ENCODE measurements at places on chromosomes 11 and 22.

DNA sequence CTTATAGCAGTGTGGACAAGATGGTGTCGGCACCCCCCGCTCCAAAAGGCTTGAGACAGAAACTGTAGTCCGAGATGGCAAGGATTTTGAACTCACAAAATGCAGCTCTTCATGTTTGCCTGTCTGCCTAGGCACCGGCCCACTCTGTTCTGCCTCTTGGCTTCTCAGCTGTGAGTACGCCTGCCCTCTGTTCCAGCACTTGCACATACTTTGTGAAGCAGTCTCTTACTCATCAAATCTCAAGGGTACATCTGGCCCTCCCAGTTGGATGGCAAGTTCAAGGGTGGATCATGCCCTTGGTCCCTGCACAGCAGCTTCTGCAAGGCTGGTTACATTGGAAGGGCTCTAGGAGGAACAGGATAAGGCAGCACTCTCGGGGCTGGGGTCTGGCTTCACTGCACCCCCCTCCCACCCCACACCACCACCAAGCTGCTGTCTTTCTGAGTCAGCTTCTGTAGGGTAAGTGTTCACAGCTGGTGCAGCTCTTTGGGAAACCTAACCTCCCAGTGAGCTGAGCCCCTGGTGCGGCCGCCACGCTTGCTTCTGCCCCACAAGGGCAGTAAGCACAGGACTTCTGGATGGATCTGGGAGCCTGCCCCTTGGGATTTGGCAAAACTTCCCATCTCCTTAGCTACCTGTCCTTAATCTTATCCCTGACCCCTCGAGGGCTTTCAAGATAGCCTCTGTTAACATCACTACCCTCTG is 37.2 kb downstream of the FAM83F start:
- DNase-seq = no peak

DNA sequence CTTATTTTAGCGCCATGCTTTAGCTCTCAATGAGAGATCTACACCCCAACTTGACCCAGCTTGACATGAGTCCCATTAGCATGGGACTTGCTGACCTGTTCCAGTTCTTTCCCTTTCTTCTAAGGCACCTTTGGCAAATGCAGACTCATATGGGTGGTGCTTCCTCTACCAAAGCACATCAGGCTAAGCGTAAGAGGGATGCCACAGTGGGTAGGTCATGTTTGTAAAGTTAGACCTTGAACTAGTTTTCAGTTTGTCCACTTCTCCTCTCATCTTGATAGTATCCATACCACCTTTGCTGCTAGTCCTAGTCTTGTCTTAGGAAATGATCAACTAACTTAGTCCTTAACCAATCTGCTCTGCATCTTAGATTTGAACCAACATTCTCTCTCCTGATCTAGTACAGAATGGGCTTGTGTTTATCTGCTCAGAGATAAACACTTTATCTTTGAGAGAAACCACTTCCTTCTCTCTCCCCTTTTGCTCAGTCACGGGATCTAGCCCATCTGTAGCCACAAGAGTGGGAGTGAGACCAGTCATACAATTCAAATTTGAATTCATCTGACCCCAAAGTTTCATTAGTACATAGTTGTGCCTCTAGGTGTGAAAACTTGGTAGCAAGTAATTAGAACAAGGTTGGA is 72.1 kb upstream of the CD44 start:
- DNase-seq = no peak

- DNase-seq = no peak
Measured at GRCh38 chr11:19220903-19221724, 19.3 kb upstream of the CSRP3 start.

- no peak for DNase-seq
Measured at GRCh38 chr11:13924801-13925327, 37.7 kb upstream of the SPON1 start.

DNA sequence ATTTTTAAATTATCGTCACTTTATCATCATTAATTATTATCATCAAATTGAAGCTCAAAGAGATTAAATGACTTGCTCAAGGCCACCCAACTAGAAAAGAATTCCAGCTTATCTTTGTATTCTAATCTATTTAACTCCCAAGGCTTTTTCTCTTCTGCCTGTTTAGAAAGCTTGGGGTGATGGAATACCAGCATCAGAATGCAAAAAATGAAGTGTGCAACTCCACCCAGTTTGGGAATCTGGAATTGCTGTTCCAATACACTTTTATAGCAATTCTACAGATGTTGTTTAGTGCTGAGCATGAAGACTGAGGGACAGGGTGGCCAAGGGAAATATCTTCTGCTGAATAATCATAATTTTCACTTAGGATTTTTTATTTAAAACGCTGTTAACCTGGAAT is 97.2 kb upstream of the FIBIN start:
- DNase-seq = no peak

DNA sequence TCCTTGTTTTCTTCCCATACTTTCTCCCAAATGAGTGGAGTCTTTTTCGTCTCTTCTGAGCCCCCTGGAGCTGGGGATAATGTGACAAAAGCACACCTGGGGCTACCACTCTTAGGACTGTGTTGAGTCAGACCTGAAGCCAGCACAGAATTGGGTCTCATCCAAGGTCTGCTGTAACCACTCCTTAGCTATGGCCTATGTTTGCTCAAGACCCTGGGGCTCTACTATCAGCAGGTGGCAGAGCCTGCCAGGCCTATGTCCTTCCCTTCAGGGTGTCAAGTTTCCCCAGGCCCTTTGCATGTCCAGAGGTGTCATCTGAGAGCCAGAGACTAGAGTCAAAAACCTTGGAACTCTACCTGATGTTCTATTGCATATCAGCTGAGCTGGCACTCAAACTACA is 335.7 kb downstream of the DDX10 start:
- DNase-seq = no peak

- DNase-seq = no peak
Measured at GRCh38 chr11:18245396-18245795, 3.1 kb downstream of the SAA2 start.

- no peak for DNase-seq
Measured at GRCh38 chr11:78831571-78831970, 256.9 kb upstream of the NARS2 start.

DNA sequence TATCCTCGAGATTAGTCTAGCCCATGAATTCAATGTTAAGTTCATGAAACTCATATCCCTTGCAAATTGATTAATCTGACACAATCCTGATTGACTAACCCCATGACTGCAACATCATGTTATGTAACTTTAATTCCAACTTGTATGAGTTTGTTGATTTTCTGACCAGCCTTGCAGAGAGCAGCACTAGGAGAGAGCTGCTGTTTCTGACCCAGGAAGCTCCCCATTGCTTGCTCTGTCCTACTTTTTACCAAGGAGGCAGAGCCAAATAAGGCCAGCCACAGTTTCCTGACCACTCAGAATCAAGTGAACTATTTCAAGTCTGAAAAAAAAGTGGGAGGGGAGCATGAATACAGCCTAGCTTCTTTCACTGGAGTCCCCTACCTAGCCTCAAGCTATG is 13.2 kb downstream of the MPZL3 start:
- DNase-seq = no peak

- DNase-seq = no peak
Measured at GRCh38 chr11:123580137-123580536, 74.3 kb downstream of the SCN3B start.

GRCh38 chr11:15179167-15179566 is 64.4 kb downstream of the INSC start:
- no peak for DNase-seq

GRCh38 chr22:31681349-31682345 is 19.6 kb upstream of the PISD start:
- no peak for DNase-seq

DNA sequence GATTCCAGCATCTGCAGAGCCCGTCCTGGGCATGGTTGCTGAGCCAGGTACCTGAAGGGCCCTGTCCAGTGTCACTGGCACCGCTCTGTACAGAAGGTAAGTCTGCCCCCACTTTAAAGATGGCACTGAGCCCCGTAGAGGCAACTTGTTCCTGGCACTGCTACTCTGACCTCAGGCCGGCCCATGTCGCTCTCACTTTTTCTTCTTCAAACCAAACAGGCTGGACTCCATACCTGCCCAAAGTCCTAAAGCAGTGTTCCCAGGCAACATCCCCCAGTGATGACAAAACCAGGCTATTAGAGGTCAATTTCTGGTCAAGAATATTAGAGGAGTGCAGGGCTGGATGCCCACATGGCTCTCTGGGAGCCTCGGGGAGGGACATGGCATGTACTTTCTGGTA is 46.6 kb upstream of the TTLL12 start:
- DNase-seq = no peak

DNA sequence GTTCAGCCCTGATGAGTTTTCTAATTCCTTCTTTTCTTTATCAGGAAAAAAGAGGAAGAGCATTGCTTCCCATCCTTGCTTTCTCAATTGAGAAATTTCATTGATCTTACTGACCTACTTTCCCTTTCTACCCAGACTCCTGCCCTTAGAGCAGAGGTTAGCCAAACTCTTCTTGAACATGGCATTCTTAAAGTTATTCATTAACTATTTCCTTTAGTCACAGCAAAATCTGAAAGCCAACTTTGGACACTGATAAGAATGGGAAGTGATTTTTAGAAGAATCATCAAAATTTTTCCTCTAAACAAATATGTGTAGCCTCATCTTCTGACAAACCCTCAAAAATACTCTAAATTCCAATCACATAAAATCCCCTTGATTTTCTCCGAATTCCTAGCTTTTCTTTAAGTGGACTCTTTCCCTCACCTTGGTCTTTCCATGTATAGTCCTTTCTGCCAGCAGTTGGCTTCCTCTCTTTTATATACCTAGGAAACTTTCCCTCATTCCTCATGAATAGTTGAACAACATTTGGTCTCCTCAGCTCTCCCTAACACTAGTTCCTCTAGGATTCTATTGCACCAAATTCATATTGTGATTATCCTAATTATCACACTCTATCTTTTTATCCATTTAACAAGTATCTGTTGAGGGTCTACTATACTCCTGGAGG is 566.7 kb upstream of the CCDC90B start:
- DNase-seq = no peak
